ENCODE measurements at places on chromosomes 6 and 20.

GRCh38 chr6:49552596-49552995, 2.1 kb downstream of the C6orf141 start:
- no peak for DNase-seq

DNA sequence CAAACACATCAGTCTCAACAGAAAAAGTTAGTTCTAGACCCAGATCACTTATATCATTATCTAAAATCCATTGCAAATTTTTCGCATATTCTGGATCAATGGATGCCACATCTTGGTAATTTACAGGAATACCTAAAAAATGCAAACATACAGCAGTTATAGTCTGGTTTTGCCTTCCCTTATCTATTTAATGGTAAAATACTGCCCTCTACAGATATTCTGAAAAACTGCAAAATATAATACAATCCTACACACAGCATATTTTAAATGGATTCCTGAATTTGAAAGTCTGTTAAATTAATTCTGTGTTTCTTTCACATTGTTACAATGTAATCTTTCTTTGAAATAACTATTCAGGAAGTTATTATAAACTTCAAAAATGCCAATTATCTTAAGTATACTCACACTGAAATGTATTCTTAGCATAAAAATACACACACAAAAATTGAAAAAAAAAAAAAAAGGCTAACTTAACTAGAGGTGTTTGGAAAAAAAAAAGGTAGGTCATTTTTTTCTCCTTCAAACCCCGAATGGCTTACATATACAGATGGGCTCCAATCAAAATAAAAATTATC, 88.4 kb downstream of the HACE1 start:
- no peak for DNase-seq

DNA sequence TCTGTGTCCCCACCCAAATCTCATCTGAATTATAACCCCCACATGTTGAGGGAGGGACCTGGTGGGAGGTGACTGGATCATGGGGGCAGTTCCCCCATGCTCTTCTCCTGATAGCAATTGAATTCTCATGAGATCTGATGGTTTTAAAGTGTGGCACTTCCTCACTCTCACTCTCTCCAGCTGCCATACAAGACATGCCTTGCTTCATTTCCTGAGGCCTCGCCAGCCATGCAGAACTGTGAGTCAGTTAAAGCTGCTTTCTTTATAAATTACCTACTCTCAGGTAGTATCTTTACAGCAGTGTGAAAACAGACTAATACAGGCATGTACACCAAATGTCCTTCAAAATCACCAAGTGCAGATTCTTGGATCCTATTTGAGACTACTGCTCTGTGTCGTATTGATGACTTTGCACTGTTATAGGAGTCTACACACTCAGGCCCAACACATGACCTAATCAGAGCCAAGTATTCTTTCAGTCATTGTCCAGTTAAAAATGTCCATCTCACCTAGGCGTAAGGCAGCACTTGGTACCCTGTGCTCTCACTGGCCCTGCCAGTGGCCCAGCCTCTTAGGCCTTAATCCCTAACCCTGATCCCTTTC, 52.8 kb upstream of the UST start:
- DNase-seq, result no peak

- DNase-seq, result no peak
These were observed 41.5 kb upstream of the EPB41L1 start for GRCh38 chr20:36113036-36113435.

GRCh38 chr20:41150664-41151063, 13.3 kb downstream of the PLCG1 start:
- peak; percentile 29 for DNase-seq

- no peak for DNase-seq
These were observed 80.2 kb downstream of the GMPR start for GRCh38 chr6:16318538-16318937.

DNA sequence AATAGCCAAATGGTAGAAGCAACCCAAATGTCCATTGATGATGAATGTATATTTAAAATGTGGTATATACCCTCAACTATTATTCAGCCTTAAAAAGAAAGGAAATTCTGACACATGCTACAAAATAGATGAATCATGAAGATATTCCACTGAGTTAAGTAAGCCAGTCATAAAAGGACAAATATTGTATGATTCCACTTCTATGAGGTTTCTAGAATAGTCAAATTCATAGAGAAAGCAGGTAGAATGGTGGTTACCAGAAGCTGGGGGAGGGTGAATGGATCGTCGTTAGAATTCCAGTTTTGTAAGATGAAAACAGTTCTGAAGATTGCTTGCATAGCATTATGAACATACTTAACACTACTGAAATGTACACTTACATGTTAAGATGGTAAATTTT, 214.3 kb upstream of the MYLIP start:
- DNase-seq, result no peak

DNA sequence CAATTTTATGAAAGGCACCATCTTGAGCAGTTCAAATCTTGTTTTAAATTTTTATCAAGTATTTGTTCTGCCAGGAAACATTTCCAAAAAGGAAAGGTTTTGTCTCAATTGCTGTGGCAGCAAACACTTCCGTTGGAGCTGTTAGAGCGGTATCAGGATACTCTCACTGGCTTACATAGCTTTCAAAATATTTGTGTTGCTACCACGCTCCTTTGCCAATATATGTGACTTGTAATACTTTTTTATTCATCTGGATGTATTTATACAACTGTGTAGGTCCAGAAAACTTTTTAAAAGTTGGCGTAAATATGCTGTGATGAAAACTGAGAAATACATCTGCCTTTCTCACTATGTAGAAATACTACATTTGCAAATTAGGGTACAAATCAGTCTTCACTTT, 37.8 kb upstream of the NHSL1 start:
- DNase-seq, result no peak

GRCh38 chr6:30800871-30801270, 56.5 kb upstream of the IER3 start:
- no peak for DNase-seq

DNA sequence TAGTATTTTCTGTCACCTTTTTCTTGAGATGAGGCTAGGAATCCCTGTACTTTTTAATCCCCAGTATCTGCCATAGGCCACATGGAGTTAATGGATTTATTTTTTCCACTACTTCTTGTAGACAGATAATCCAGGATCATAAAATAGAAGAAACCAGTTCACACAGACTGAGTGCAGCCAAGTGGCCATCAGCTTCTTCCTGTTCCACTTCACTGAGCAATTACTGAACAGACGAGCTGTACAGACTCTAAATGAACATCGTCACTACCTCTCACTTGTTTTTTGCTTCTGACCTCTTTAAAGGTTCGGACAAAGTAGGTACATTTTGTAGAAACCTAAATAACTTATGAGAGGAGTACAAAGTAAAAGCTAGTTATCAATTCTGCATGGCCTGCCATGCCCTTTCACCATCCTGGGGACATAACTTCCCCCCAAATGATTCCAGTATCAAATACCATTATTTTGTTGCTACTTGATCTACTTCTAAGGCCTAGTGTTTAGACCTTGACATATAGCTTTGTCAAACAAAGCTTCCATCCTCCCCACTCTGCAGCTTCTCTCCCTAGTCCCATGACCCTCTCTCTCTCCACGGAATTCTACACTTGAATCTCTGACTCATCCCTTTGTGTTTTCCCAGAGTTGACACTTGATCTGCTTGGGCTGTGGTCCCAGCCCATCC, 34.4 kb upstream of the ARHGAP18 start:
- DNase-seq, result no peak

GRCh38 chr6:47064274-47064673, 22.1 kb upstream of the ADGRF1 start:
- DNase-seq, result no peak

DNA sequence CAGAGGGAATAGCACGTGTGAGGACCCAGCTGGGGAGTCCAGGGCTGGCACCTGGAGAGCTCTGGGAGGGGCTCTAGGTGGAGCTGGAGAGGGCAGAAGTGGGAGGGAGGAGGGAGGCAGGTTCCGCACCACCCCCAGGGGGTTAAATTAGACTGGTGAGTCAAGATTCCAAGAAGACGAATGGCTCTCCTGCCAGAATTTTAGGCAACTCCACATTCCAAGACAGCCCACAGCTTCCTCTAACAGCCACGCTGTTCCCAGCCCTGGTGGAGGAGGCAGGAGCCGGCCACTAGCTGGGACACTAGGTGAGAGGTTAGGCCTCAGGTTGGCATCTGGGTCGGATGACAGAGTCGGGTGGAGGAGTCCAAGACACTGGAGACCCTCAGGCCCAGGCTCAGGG, 60.2 kb downstream of the TFAP2C start:
- no peak for DNase-seq

DNA sequence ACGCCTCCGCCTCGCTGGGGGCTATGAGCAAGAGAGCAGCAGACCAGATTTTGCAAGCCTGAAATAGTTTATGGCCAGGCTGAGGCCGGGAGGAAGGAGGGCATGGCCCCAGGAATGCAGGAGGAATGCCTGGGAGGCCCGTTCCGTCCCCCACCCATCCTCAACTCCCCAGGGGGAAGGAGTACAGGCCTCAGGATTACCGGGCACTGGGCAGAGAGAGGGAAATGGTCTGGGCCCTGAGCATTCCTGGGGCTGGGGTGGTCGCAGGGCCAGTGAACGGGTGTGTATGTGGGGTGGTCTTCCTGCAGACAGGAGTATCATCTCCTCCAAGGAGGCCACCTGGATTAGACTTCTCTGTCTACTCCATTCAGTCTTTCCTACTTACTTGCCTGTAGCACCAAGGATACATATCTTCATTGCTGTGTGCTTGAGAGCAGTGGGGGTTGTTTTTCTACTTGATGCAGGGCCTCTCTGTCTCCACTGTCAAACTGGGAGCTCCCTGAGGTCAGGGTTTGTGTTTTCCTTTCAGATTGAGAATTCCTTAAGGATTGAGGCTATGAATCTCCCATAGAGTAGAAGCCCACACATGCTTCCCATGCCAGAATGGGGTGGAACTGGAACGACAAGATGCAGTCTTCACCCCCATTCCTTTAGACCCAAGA, 81.3 kb downstream of the VEGFA start:
- no peak for DNase-seq

GRCh38 chr6:144639654-144640053, 354.5 kb downstream of the UTRN start:
- no peak for DNase-seq

GRCh38 chr6:106874481-106874880, 100.0 kb downstream of the CD24 start:
- DNase-seq, result no peak

GRCh38 chr6:158131926-158132325, 36.1 kb downstream of the SERAC1 start:
- DNase-seq, result no peak

- DNase-seq, result no peak
These were observed 10.1 kb downstream of the NAA20 start for GRCh38 chr20:20027284-20027683.

- DNase-seq, result no peak
These were observed 48.5 kb downstream of the FNDC1 start for GRCh38 chr6:159217595-159218275.

GRCh38 chr20:57794600-57795341, 85.0 kb upstream of the PMEPA1 start:
- DNase-seq, result no peak

- DNase-seq, result peak; percentile 1
These were observed 10.7 kb upstream of the TCFL5 start for GRCh38 chr20:62872184-62872847.

- no peak for DNase-seq
These were observed 21.7 kb downstream of the PHACTR2 start for GRCh38 chr6:143699430-143699825.

DNA sequence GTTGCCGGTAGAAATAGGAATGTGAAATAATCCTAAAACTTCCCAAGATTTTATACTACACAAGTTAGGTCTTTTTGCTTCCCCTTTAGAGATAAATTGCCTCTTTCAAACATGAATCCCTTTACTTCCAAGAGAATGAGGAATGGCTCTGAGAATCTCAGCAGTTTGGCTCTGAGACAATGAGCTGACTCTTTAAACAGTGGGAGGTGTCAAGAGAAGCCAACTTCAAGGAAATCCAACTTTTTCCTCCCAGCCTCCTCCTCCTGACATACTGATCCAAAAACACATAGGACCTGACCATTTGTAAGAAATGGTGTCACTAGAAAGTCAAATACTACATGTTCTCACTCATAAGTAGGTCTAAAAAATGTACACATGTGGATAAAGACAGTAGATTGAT, 154.2 kb downstream of the ALDH8A1 start:
- DNase-seq, result no peak

GRCh38 chr20:19828232-19828631, 70.2 kb downstream of the RIN2 start:
- no peak for DNase-seq

- DNase-seq, result no peak
These were observed 128.9 kb downstream of the ZMYND8 start for GRCh38 chr20:47227576-47227975.

GRCh38 chr20:53778041-53778516, 184.4 kb upstream of the ZNF217 start:
- no peak for DNase-seq

DNA sequence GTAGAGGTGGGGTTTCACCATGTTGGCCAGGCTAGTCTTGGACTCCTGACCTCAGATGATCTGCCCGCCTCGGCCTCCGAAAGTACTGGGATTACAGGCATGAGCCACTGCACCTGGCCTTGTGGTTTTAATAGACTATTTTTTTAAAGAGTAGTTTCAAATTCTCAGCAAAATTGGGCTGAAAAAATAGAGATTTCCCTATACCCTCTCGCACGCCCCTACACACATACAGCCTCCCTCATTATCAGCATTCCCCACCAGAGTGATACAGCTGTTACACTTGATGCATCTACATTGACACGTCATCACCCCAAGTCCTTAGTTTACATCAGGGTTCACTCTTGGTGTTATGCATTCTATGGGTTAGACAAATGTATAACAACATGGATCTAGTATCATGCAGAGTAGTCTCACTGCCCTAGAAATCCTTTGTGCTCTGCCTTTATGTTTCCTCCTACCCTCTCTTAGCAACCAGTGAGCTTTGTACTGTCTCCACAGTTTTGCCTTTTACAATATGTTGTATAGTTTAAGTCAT, 103.6 kb downstream of the CDYL start:
- no peak for DNase-seq

GRCh38 chr6:159899994-159900745, 9.4 kb downstream of the MAS1 start:
- DNase-seq, result no peak

- DNase-seq, result no peak
These were observed 17.3 kb downstream of the DNPH1 start for GRCh38 chr6:43211955-43212354.

- DNase-seq, result no peak
These were observed 105.3 kb upstream of the SUPT3H start for GRCh38 chr6:45483021-45483420.

DNA sequence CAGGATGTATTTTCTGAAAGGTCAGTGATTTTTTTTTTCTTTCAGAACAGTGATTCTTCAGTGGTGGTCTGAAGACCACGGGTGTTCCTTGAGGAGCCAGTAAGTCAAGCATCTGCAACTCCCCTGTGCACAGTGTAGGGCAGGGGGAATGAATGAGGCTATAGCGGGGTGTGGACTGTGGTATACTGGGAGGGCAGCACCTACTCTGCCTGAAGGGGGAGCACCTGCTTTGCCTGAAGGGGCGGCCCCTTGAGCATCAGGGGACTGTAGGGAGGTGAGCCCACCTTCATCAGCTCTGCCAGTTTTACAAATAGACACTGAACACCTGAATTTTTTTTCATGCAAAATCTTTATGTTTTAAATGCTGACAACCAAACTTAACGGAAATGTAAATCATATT, 77.5 kb upstream of the RIPOR2 start:
- no peak for DNase-seq

GRCh38 chr6:8588176-8588575, 152.8 kb upstream of the SLC35B3 start:
- DNase-seq, result no peak
